ENCODE measurements at places on chromosomes 7 and 10.
A peak's percentile ranks its signal among the peaks of the same experiment; 100 is the strongest.

DNA sequence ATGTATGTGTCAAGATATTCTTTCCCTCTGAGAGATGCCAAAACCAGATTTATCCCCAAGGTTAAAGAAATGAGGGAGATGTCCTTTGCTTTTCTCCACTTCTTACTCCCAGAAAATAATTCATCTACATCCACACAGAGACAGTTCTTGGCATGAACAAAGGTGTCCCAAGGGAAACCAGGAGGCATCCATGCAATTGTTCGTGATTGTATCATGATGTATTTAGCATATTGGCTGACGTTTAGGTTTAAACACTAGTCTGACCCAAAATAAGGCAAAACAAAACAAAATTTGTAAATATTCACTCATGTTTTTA lies 223.9 kb downstream of the C7orf25 start:
- DNase-seq = no peak

- DNase-seq = no peak
Measured at GRCh38 chr10:107914450-107915214, 750.1 kb upstream of the SORCS1 start.

DNA sequence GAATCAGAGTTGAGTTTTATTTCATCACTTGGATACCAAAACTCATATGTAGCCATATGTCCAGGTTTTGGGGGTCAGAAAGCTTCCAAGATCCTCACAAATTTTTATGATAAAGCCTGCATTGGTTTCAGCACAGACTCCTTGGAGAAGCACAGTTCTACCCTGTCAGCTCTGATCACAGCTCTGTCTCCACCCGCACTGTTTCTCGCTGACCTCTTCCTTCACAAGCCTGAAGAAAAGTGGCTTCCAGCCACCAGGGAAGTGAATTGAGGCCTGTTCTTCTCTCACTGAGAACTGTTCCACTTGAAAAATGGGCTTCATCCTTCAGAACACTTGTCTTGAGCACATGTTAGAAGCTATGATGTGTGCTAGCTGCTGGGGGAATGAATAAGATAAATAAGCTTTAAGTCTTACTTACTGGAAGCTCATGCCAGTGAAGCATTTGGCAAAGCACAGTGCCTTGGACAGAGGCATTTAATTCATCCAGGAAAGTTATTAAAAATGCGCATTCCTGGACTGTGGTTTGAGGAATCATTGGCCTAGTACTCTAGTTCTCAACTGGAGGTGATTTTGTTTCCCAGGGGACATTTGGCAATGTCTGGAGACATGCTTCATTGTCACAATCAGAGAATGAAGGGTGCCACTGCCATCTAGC lies 133.6 kb downstream of the BMPER start:
- no peak for DNase-seq

DNA sequence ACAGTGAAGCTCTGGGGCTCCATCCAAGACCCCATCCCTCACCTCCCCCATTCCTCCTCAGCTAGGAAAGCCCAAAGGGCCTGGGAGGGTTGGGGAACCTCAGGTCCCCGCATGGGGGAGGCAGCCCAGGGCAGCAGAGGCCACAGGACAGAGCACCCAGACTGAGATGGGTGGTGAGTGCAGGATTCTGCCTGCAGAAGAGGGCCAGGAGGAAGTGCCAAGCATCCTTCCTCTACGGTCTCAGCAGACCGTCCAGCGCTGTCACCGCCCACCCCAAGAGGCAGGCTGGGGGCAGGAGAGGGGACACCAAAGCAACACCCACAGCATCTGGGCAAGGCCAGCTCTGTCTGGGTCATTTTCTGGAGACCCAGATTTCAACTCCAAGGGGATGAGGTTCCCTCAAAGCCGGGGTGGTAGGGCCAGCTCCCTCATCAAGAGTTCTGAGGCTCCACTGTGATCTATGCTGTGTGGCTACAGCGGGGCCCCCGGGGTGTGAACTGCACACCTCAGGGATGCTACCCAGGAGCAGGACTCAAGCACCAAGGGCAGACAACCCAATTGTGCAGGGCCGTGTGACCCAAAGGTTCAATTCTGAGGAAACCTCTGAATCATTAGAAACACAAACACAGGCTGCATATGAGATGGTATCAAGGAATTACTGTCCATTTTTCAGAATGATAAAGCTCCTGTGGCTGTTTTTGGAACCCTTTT lies 46.8 kb downstream of the CAMK2B start:
- no peak for DNase-seq

GRCh38 chr10:67668448-67668847 lies 27.5 kb downstream of the CTNNA3 start:
- no peak for DNase-seq

- DNase-seq = no peak
Measured at GRCh38 chr7:107236862-107237261, 68.1 kb downstream of the HBP1 start.

GRCh38 chr10:66777665-66778064 lies 148.2 kb upstream of the LRRTM3 start:
- DNase-seq = no peak

DNA sequence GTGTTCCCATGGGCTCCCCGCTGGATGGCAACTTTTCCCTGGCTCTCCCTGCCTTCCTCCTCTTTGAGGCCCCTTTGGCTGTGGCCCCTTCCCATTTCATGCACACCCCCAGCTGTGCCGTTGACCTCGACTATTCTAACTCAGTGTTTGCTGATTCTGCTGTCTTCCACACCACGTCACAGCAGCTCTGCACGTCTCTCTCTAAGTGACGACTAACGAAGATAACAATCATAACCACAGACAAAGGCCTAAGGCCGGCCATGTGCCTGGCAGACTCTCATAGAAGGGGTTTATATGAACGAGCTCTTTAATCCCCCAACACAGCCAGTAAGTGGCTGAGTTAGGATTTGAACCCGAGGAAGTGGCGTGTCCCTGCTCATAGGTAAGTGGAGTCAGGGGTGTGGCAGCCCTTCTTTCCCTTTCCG lies 151.5 kb upstream of the SHH start:
- DNase-seq = no peak

- DNase-seq = no peak
Measured at GRCh38 chr10:91564508-91564907, 68.4 kb downstream of the PPP1R3C start.

- no peak for DNase-seq
Measured at GRCh38 chr7:100824499-100825214, 2.7 kb downstream of the EPHB4 start.

DNA sequence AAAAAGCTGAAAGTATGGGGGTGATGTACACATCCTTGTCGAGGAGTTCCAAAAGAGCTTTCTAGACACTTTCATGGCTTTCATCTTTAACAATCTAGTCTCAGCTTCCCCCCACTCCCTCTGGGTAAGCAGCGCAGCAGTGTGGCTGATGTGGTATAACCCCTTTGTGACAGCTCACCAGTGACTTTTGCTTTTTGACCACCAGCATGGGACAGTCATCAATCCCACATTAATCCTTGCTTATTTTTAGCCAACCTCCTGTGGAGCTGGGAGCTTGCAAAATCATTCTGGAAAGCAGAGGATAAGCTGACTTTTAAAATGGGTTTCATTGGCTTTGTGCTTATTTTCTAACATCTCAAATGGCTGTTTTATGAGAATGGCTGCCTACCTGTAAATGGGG lies 272.7 kb downstream of the HDAC9 start:
- DNase-seq = no peak

- no peak for DNase-seq
Measured at GRCh38 chr7:54643064-54643463, 100.9 kb downstream of the VSTM2A start.

- no peak for DNase-seq
Measured at GRCh38 chr10:62093863-62094291, 174.8 kb downstream of the RTKN2 start.

DNA sequence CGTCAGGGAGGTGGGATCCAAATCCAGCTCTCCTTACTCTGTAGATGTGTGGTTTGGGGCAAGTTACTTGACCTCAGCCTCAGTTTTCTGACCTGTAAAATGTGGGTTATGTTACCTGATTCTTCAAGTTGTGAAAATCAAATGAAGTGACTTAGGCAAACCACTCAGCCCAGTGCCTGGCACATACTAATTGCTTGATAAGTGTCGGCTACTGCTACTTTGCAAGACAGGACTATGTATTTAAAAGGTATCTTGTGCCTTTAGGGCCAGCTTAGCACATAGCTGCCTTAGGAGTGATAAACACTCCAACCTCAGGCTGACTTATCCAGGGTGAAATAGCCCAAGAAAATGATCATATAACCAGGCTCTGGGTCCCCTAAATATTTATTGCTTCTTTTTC lies 42.9 kb downstream of the GOLGA7B start:
- no peak for DNase-seq

GRCh38 chr7:159093351-159093971 lies 51.2 kb downstream of the VIPR2 start:
- no peak for DNase-seq

DNA sequence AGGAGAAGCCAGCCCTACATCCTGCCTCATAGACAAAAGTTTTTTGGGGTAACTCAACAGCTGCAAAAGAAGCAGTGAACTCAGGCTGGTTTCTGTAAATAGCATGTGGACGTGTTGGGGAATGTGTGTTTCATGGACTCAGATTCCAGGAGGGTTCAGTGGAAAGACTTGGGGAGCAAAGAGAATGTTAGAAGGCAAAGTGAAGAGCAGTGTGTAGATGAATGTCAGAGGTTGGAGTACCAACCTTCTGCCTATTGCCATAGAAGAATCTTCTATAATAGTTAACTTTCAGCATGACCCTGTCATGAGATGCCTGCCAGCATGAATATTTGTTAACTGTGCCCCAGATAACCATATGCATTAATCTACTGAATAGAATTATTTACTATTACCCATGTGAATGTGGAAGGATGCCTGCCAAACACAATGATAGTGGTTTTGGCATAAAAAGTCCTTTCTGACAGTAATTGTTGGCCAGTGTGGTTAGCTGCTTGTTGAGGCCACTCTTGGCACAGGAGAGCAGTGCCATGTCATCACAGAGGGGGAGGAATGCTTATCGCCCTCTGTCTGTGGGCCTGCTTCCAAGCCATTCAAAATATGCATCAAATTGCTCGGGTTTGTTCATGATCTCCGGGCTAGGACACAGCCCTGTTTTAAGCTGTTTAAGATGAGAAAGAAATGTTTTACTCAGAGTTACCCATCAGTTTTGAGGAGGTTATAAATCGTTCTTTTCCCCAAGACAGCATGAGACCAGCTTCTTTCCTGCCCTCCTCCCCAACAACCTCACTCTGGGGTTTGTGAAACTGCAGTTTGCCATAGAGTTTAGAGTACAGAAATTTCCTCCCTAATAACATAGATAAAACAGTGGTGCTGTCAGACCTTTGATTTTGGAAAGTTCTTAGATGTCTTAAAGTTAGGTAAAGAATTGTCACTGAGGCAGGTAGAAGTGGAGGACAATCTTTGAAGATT lies 165.3 kb downstream of the WNT2 start:
- DNase-seq = no peak

GRCh38 chr10:45096001-45096400 lies 95.3 kb downstream of the ZNF22 start:
- no peak for DNase-seq

- no peak for DNase-seq
Measured at GRCh38 chr7:121369462-121369861, 26.6 kb downstream of the FAM3C start.

DNA sequence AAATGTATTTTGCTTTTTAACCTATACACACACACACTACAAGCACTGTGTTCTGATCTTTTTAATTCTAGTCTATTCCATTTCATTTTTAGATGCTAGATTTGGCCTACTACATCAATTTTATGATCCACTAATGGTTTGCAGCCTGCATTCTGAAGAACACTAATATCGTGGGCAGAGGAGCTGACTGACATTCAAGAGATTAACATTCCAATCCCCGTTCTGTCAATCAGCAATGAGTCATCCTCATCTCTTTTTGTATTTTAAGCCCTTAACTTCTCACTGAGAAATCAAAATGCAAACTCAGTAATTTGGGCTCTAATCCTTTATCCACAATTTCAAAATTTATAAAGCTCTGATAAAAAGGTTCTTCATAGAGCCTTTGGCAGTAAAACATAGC lies 47.1 kb upstream of the GAD2 start:
- DNase-seq = no peak

DNA sequence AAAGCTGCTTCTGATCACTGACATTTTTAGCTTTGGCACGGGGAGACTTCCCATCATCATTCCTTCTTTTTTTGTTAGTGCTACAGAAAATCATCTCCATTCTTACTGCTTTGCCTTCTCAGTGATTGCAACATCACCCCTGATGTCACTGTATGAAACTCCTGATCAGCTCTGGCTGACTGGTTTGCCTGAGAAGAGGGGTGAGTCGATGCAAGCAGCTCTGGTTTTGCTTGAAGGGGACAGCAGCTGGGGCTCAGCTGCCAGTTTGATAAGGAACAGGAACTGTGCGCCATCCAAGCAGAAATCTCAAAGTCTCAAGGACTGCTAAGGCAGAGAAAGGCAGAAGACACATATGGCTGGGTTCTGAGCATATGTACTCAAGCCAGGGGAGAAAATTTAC lies 808.5 kb upstream of the CELF2 start:
- no peak for DNase-seq

- no peak for DNase-seq
Measured at GRCh38 chr7:80699045-80699638, 60.7 kb downstream of the CD36 start.

DNA sequence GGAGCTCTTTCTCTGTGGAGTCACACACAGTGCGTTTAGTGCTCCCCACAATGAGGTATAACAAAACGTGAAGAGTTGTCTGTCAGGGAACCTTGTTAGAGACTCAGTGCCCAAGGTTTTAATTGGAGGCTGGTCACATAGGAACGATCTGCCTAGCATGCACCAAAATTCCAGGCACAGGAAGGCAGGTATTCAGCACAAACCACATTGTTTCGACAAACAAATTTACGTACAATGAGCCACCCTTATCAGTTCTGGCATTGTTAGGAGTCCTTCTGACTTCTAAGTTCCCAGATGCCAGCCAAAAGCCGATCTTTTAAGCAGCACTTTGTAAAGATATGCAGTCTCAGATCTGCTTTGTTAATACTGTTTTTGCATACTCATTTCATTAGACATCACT lies 414.2 kb upstream of the MTPN start:
- no peak for DNase-seq

- no peak for DNase-seq
Measured at GRCh38 chr7:48180981-48181380, 9.7 kb downstream of the ABCA13 start.

- peak; percentile 6 for DNase-seq
Measured at GRCh38 chr10:5284311-5285057, 80.3 kb upstream of the UCN3 start.

- peak; percentile 12 for DNase-seq
Measured at GRCh38 chr10:69801094-69801433, 642 bp upstream of the COL13A1 start.

Data from activated CD4-positive, alpha-beta T cell treated with anti-CD3 and anti-CD28 coated beads for 4 hours (primary cell).